ENCODE measurements at places on chromosomes 13 and 19.
A peak's percentile ranks its signal among the peaks of the same experiment; 100 is the strongest.

GRCh38 chr13:20994441-20994821, 67.0 kb downstream of the LATS2 start:
- DNase-seq = no peak

DNA sequence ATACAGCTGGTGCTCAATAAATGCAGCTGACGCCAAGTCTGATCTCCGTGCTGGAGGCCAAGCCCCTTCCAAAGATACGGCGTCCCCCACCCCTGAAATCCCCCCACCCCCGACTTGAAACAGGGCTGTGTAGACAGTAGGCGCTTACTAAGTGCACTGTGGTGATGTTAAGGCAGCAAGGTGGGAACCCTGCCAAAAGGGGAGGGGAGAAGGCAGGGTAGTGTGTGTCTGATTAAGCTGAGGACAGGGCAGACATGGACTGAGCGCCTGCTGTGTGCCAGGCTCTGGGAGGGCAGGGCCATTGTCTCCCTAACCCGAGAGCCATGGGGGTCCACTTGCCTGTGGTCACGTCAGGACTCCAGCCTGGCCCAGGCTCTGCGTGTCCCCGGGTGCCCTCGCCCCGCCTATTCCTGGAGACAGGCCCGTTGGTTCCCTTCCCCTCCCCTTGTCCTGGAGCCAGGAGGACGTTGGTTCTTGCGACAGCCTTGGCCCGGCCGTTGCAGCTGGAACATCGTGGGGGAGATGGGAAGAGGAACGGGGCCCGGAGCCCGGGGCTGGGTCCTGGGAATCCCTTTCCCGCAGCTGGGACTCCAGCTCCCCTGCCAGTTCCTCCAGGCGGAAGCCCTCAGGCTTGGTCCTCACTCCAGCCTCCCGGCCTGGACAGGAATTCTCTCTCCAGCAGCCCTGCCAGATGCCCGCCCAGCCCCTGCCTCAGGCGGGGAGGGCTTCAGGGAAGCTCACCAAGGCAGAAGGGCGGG, 1.7 kb upstream of the ELANE start:
- no peak for DNase-seq

GRCh38 chr19:24159707-24160106, 72.7 kb downstream of the ZNF254 start:
- DNase-seq = no peak

DNA sequence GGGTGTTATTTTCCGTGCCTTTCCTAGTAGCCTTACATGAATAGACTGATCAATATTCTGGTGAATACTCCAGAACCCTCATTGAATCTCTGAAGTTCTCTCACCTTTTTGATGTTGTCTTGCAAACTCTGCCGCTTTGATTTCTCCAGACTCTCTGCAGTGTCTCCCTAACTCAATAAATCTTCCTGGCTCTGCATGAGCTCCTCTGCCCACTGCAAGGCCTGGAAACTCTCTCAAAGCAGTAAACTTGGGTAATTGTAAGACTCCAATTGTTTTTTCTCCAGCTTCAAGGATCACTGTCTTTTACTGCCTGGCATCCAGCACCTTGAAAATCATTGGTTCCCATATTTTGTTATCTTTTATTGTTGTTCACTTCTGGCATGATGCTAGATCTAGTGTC, 198.4 kb downstream of the GPC5 start:
- no peak for DNase-seq

DNA sequence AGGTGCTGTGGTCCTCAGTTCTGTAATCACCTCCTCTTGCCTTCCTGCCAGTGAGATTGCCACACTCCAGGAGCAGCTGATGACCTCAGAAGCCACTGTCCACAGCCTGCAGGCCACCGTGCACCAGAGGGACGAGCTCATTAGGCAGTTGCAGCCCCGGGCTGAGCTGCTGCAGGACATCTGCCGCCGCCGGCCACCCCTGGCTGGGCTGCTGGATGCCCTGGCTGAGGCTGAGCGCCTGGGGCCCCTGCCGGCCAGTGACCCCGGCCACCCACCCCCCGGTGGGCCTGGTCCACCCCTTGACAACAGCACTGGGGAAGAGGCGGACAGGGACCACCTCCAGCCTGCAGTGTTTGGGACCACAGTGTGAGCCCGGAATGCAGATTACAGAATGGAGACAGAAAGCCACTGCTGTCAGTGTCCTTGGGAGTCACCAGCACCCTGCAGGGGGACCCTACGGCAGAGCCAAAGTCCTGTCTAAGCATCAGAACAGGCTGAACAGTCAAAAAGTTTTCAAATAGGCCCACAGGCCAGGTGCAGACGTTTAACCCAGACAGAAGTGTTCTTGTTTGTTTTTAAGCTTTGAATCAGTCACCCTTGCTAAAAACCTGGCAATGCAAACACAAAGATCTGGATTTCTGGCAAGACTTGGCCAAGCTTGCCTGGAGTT, 4.2 kb downstream of the VMAC start:
- DNase-seq = no peak

DNA sequence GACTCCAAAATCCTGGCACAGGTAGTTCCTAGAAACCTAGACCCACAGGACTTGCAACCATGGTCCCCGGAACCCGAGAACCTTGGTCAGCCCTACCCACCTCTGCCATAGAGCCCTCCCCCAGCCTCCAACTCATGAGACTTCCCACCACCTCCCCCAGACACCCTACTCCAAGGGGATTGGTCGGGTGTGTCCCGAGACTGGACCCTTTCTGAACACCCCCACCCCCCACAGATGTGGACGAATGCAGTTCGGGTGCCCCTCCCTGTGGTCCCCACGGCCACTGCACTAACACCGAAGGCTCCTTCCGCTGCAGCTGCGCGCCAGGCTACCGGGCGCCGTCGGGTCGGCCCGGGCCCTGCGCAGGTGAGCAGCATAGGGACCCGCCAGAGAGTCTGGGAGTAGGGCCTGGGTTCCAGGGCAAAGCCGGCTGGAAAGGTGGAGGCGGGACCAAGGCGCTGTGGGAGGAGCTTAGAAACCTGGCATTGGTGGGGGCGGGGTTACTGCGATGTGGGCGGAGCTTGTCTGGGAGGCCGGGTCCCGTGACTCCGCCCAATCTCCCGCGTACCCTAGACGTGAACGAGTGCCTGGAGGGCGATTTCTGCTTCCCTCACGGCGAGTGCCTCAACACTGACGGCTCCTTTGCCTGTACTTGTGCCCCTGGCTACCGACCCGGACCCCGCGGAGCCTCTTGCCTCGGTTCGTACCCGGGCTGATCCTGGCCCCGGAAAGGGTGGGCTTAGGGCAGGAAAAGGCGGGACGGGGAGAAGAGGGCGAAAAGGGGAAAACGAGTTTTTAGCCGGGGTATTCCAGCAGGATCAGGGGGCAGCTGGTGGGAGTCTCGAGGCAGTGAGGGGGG, 11.9 kb downstream of the LTBP4 start:
- DNase-seq = peak; percentile 40

DNA sequence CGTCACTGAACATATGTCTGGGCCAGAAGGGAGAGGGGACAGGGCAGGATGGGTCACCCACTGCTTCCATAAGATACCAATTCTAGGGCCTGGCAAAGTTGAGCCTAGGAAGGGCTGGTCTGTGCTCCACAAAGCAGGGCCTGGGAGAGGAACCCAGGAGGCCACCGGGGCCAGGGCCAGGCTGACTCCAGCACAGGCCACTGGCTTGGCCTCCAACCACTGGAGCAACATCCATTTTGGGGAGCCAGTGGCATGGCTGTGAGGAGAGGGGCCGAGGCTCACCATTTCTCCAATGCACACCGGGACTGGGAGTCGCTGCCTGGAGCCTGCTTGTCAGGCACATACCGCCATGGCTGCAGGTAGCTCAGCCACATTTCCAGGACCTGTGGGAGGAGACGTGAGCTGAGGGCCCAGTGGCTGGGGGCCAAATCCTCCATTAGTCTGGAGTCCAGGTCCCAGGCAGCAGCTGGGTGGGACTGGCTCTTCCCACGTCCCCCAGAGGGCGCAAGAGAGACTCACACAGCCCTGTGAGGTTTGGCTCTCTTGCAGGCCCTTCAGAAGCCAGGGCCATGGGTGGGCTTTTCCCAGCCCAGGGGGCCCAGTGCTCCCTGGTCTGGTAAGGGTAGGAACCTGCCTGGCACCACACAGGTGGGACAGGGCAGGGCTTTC, 27.7 kb downstream of the TUBA3C start:
- DNase-seq = no peak

GRCh38 chr19:55484593-55485438, at the start of gene NAT14:
TSS of gene NAT14 (plus strand) at chr19:55485188. CDS start at chr19:55485709, 521 bp downstream.
- peak; percentile 38 for DNase-seq

GRCh38 chr19:54188215-54188871, 1.0 kb downstream of the MBOAT7 start:
- peak; percentile 40 for DNase-seq

GRCh38 chr13:113182046-113182445, 23.6 kb downstream of the PROZ start:
- no peak for DNase-seq

DNA sequence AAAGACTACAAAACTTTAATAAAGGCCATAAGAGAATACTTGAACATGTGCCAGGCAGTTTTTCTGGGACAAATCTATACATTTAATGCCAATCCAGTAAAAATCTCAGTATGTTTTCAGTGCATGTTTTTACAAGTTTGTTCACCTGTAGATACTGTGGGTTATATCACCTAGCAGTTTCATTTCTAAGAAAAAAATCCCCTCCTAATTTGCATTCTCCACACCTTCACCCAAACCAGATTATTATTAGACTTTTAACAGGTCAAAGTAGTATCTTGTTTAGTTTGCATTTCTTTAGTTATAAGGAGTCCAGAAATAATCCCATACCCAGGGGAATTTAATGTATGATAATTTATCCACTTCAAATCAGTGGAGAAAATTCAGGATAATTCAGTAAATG, 17.0 kb upstream of the LPAR6 start:
- no peak for DNase-seq

- DNase-seq = no peak
These were observed 15.9 kb upstream of the IGLON5 start for GRCh38 chr19:51295382-51296126.

DNA sequence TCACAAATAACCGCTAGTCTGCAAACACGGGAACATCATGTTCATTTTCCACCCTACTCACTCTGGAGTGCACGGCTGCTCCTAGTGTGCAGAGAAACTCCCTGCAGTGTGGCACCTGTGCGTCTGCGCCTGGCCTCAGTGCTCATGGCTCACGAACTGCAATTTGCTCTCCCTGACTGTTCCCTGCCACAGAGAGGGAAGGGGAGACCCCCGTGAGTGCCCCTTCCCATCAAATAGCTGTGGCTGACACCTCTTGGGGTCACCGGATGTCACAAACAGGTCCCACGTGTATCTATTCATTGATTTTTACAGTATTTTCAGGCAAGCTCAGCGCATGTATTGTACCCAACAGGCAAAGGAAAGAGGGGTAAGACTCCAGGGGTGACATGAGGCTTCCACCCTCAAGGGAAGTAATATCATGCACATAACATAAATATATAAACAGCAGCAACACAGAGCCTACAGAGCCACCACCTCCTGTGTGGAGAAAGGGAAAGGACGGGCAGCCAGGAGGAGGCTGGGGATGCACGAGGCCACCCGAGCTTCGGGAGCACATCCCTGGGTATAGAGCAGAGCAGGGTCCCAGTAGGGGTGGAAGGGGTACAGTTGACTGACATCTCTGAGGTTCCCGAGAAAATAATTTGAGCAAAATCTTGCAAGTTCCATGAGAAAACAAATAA, 140.3 kb upstream of the SOX1 start:
- DNase-seq = no peak

DNA sequence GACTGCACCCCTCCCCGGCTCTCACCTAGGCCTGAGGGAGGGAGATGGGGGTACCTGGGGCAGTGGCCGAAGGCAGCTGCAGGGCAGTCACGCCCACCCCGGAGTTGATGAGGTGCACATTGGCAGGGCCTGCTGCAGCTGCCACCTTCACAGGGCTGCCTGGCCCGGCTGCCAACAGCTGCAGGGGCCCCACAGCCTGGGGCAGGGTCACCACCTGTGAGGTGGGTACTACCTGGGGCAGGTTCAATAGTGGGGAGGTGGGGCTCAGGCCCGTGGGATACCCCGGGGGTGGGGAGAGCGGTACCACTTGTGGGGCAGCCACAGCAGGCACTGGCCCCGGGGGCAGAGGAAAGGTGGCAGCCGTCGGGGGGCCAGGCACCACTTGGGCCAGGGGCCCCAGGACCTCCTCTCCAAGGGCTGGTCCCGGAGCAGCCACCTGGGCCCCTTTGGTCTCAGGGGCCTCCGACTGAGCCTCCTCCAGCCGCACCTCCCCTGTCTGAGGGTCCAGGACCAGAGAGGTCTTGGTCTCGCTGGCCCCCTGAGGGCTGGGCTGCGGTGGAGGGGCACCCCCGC, 2.7 kb downstream of the SIX5 start:
- no peak for DNase-seq

- DNase-seq = no peak
These were observed 5.5 kb downstream of the ISYNA1 start for GRCh38 chr19:18432275-18433014.

DNA sequence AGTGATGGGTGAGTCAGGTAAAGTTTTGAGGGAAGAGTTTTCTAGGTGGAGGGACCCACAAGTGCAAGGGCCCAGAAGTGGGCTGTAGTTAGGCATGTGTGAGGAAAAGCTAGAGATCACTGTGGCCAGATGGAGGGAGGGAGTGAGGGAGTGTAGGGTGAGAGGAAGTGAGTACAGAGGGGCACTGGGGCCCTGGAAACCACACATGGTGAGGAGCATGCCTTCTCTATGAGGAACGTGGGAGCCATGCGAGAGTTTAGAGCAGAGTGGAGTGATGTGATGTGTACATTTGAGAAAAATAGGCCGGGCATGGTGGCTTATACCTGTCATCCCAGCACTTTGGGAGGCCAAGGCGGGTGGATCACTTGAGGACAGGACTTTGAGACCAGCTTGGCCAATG, 14.7 kb upstream of the SHKBP1 start:
- DNase-seq = no peak

- no peak for DNase-seq
These were observed 122.0 kb upstream of the FNDC3A start for GRCh38 chr13:48853728-48854102.

GRCh38 chr13:33537676-33538075, 252.1 kb upstream of the STARD13 start:
- no peak for DNase-seq

- peak; percentile 57 for DNase-seq
These were observed at the start of gene PRKCG for GRCh38 chr19:53881482-53882390. TSS of gene PRKCG (plus strand) at chr19:53882197. CDS start at chr19:53882495, 298 bp downstream.

GRCh38 chr13:42028113-42028799, 20.2 kb upstream of the DGKH start:
- no peak for DNase-seq

- DNase-seq = no peak
These were observed 7.0 kb upstream of the TMC4 start for GRCh38 chr19:54179921-54180461.

- DNase-seq = no peak
These were observed 15.0 kb downstream of the PRODH2 start for GRCh38 chr19:35797663-35798062.

GRCh38 chr13:62887046-62887445, 1471.4 kb upstream of the PCDH20 start:
- DNase-seq = no peak

DNA sequence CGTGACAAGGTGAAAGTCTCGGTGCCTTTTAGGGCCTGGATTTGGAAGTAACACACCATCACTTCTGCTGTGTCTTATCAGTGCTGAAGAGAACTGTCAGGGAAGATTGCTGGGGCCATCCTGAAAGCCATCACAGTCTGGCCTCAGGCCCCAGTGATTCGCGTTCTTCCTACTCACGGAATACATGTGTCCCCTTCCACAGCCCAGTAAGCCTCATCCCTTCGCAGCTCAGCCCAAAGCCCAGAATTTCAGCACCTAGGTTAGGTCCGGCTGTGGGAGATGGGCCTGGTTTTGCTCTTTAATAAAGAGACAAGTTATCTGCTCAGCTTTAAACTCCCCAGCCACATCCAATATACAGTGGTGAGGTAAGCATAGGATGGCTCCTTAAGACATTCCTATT, 113.0 kb upstream of the SPACA7 start:
- DNase-seq = no peak

Measured in activated T-helper 1 cell treated with Interleukin-2 at 50 U/mL for 16 hours (primary cell).